ENCODE measurements at places on chromosomes 3 and 15.

DNA sequence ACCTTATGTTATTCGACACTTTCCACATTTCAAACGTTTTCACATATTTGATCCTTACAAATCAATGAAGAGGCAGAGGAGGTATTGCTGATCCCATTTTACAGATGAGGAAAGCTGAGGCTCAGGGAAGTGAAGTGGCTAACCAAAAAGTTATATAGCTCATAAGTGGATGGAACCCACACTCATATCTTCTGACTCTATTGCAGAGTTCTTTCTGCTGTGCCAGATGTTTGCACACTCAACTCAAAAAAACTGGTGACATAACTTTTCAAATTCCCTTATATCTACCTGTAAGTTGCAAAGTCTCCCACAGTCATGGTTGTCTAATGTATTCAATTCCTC, 84.0 kb upstream of the SETMAR start:
- DNase-seq = no peak

- DNase-seq = no peak
Observed at GRCh38 chr3:97810779-97811390, 10.9 kb upstream of the CRYBG3 start.

- DNase-seq = no peak
Observed at GRCh38 chr15:82798104-82798503, 7.8 kb downstream of the FSD2 start.

- DNase-seq = no peak
Observed at GRCh38 chr3:55790596-55791350, 303.7 kb upstream of the WNT5A start.

- no peak for DNase-seq
Observed at GRCh38 chr15:51240066-51240465, 98.3 kb downstream of the CYP19A1 start.

- no peak for DNase-seq
Observed at GRCh38 chr15:29376590-29376989, 107.0 kb upstream of the NSMCE3 start.

DNA sequence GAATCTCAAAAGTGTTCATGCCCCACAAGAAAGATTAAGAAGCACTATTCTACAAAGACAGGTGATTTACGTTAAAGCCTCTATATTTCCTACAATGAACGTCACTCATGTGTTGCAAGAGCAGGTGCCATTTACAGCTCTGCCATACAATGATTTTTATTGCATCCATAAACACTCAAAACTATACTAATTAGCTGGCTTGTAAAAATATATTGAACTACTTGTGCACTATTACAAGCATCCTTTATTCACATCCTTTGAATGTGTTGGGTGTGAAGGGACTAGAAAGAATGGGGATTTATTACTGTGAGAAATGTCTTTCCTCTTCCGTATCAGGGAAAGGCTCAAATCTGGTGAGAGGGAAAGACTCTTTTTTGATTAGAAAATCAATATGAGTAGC, 50.7 kb upstream of the C3orf49 start:
- DNase-seq = no peak

GRCh38 chr3:148534089-148534988, 163.4 kb upstream of the AGTR1 start:
- no peak for DNase-seq
